ENCODE measurements at places on chromosomes 11 and 22. TPM values are rescaled to one million over a fixed set of nuclear protein-coding genes. Genes with fewer than 3 reads are reported as not detected.

The THOC5 gene
- total RNA-seq: 34.8 TPM

The OR51E2 gene
- total RNA-seq: not detected

The TRIM51 gene
- not detected for total RNA-seq

The OR10A4 gene
- not detected for total RNA-seq

The FAM111B gene
- 2.3 TPM for total RNA-seq

The LARGE2 gene
- 75.3 TPM for total RNA-seq

The ARHGAP20 gene
- not detected for total RNA-seq

The RAB38 gene
- 151 TPM for total RNA-seq

The OR2AG1 gene
- not detected for total RNA-seq

The CABP4 gene
- not detected for total RNA-seq

The SDHD gene
- total RNA-seq: 103 TPM

The ILK gene
- 121 TPM for total RNA-seq

The WBP2NL gene
- not detected for total RNA-seq

The TTLL8 gene
- not detected for total RNA-seq

The NLRP6 gene
- not detected for total RNA-seq

The SORL1 gene
- 90.0 TPM for total RNA-seq

The KCNJ1 gene
- total RNA-seq: 0.08 TPM

The NOX4 gene
- 0.15 TPM for total RNA-seq

The YAP1 gene
- 119 TPM for total RNA-seq

The LRRC74B gene
- total RNA-seq: not detected

The APOBEC3G gene
- total RNA-seq: 8.4 TPM

The FIBIN gene
- total RNA-seq: 0.46 TPM

The SLC22A25 gene
- not detected for total RNA-seq

The MS4A8 gene
- not detected for total RNA-seq

The APOL5 gene
- total RNA-seq: not detected

The OR5B21 gene
- total RNA-seq: not detected

The SYNGR1 gene
- total RNA-seq: 0.70 TPM

The CCDC15 gene
- total RNA-seq: 11.2 TPM

The PCF11 gene
- total RNA-seq: 17.4 TPM

The CLTCL1 gene
- 10.4 TPM for total RNA-seq

The WT1 gene
- not detected for total RNA-seq

The RFPL3 gene
- not detected for total RNA-seq

The THY1 gene
- 26.0 TPM for total RNA-seq

The EIF3L gene
- 333 TPM for total RNA-seq

The KLHL35 gene
- total RNA-seq: 1.2 TPM

The DPP3 gene
- total RNA-seq: 68.5 TPM

The PLEKHB1 gene
- not detected for total RNA-seq

The LDLRAD3 gene
- total RNA-seq: 8.4 TPM

The MUC6 gene
- not detected for total RNA-seq

The CDCA5 gene
- total RNA-seq: 25.9 TPM

The GP1BB gene
- total RNA-seq: 2.8 TPM

The KRTAP5-9 gene
- not detected for total RNA-seq

The CRYBB3 gene
- not detected for total RNA-seq

The LMO2 gene
- total RNA-seq: 1.1 TPM

The CEP126 gene
- 0.57 TPM for total RNA-seq

The RNASEH2C gene
- total RNA-seq: 94.1 TPM

The IFITM1 gene
- total RNA-seq: 20.1 TPM

The LGALS12 gene
- not detected for total RNA-seq

The MS4A6E gene
- total RNA-seq: not detected

The RNF214 gene
- 6.5 TPM for total RNA-seq

The TRIM44 gene
- 21.7 TPM for total RNA-seq

The SLC5A12 gene
- not detected for total RNA-seq

The MISFA gene
- total RNA-seq: not detected

The C11orf65 gene
- total RNA-seq: 0.23 TPM

The MTNR1B gene
- not detected for total RNA-seq

The GGT5 gene
- 0.30 TPM for total RNA-seq

The OR8D4 gene
- not detected for total RNA-seq

The TEX12 gene
- total RNA-seq: not detected

The C1QTNF4 gene
- total RNA-seq: 0.08 TPM

Data from hair follicular keratinocyte (primary cell).